ENCODE measurements at places on chromosomes 7 and 10.

- peak; percentile 88 for DNase-seq
Observed at GRCh38 chr10:122113161-122113944, 124.4 kb downstream of the TACC2 start.

GRCh38 chr7:121116396-121116795 lies 127.9 kb downstream of the CPED1 start:
- no peak for DNase-seq

DNA sequence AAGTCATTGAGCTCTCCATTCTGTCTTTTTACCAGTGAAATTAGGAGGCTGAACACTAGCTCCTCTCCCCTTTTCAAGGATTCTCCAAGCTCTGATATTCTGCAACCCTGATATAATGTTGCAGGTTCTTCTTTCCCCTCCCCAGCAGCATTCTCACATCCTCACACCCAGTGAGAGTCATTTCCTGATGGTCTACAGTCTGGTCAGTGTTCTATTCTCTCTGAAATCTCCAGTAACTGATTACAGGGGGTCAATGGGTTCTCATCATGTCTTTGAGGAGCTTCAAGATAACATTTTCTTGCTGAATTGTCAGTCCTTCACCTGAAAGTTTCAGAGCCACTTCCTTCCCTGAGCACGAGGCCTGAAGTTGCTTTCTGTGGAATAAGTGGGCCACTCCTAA lies 299.4 kb downstream of the PTEN start:
- no peak for DNase-seq

DNA sequence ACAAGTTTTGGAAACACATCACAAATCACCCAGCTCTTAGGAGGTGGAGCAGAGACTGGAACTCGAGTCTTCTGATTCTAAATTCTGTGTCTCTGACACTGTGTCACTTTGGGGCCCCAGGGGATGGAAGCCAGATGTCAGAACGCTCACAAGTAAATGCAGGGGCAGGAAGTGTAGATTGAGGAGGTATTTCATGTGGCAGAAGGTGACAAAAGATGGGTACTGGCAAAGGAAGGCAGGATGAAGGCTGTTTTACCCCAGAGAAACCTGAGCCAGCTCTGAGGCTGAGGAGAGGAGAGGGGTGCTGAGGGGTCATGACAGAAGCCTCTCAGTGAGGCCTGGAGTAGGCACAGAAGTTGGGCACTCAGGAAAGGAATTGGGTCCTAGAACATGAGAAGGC lies 6.0 kb upstream of the PURB start:
- no peak for DNase-seq

GRCh38 chr10:28664369-28664740 lies 13.0 kb upstream of the BAMBI start:
- no peak for DNase-seq

DNA sequence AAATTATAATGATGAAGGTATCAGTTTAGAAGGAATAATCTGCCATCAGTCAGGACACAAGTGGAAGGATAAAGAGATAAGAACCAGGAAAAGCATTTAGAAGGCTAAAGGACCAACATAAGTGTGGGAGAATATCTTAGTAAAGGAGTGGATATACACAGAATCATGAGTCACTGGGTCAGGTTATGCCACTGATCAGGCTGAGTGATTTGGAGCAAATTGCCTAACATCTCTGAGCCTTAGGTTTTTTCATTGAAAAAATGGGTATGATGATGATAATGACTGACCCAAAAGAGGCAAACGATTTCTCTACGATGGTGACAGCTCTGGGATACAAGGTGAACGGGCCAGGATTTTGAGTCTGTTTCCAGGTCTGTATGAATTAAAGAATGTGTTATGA lies 2.8 kb upstream of the CUL1 start:
- no peak for DNase-seq

DNA sequence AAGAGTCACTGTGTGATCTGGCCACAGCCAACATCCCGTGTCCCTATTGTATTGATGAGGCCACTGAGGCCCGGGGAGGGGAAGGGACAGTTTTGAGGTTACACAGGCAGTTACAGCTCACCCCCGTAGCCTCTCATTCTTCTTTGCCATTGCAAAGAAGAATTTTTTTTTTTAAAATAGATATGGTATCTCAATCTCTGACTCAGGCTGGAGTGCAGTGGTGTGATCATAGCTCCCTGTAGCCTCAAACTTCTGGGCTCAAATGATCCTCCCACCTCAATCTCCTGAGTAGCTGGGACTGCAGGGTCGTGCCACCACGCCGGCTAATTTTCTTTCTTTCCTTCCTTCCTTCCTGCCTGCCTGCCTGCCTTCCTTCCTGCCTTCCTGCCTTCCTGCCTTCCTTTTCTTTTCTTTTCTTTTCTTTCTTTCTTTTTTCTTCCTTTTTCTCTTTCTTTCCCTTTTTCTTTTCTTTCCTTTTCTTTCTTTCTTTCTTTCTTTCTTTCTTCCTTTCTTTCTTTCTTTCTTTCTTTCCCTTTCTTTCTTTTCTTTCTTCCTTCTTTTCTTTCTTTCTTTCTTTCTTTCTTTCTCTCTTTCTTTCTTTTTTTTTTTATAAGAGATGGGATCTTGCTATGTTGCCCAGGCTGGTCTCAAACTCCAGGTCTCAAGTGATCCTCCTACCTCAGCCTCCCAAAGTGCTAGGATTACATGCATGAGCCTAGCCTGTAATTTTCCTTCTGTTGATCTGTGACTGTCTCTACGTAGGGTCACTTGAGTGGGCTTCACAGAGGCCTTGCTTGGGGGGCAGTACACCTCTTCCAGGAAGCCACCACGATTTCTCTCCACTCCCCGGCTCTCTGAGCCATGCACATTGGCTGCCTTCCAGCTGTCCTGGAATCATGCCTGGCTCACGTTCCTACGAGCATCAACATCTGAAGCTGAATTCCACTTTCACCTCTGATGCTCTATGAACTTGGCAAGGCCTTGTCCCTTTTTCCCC lies 31.3 kb downstream of the TMEM270 start:
- DNase-seq: peak; percentile 66

GRCh38 chr10:108465871-108466641 lies 1301.5 kb upstream of the SORCS1 start:
- no peak for DNase-seq

- no peak for DNase-seq
Observed at GRCh38 chr10:44473146-44473545, 88.2 kb upstream of the CXCL12 start.

- no peak for DNase-seq
Observed at GRCh38 chr7:47132471-47132870, 449.4 kb downstream of the TNS3 start.

DNA sequence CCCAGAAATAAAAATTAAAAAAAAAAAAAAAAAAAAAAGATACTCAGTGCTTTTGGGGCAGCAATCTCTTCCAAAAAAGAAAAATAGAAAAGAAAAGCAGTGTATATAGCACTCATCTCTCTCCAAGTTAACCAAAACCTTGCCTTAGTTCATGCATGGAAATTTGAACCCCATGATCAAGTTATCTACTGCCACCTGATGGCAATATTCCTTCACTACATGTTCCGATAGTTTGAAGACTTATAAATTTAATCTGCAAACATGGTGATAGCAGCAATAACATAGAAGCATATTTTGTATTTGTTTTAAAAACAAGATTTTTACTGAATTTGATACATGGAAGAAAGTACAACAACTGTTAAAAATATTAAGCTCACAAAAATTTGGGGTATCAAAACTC lies 48.6 kb upstream of the SLIT1 start:
- DNase-seq: peak; percentile 27

- DNase-seq: no peak
Observed at GRCh38 chr7:70352088-70352487, 753.8 kb downstream of the AUTS2 start.

- no peak for DNase-seq
Observed at GRCh38 chr7:42351316-42351935, 114.4 kb upstream of the GLI3 start.

DNA sequence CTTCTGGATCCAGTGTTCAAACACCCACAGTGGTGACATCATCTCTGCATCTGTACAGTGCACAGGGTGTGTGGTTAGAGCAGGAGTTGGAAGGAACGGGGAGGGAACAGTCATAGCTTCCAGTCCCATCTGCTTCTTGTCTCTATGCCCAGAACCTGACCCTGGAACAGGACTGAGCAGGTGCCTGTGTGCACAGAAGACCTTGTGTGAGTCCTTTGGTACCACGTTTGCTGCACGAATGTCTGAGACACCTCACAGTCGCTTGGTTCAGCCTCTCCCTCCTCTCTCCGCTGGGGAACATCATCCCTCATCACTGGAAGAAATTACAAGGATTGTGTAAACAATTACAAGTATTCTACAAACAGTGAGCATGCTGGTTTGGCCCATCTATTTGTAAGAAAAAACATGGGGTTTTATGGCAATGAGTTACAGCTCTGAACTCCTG lies 243.0 kb upstream of the KLF6 start:
- no peak for DNase-seq

DNA sequence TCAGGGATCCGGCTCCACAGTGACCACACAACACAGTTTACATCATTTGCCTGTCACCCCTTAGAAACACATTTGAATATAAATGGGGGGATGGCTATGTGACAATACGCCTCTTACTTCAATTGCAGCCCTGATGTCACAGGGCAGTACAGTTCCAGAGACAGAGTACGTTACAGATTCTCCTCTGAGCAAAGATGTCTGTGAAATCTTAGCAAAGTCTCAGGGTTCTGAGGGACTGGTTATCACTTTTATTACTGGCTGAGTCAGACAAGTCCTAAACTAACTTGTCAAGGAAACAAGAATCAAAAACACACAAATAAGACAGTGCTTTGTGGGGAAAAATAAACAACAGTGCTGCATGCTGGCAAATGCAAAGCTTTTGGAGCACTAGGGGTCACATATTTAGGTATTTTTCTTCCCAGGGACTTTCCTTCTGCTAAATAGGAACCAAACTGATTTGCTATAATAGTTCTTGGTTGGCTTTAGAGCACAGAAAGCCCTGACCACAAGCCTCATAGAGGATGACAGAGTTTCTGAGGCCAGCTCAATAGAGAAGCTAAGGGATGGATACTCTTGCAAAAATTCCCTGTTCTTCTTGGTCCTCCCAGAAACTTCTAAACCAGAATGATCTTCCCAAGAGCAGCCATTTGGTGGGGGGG lies 501.6 kb downstream of the GRID1 start:
- no peak for DNase-seq

DNA sequence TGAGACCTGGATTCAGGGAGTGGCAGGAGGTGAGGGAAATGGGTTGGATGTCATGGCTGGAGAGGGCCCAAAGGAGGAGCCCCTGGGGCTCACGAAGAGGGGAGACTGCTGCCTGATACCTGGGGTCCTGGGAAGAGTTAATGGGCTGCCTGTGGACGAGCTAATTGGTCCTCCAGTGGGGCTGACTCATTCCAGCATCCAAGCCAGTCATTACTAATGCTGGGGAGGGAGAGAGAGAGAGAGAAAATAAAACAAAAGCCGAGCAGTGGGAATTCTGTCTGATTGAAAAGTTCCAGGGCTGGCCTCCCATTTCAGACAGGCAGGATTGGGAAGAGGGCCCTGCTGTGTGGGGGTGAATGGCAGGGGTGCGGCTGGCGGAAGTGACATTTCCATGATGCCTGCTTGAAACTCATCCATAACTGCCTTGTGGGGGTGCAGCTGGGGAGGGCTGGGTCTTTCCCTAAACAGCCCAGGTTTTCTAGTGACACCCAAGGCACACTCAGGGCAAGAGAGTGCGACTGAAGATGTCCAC lies 297.8 kb downstream of the RPS24 start:
- peak; percentile 75 for DNase-seq
